ENCODE measurements at places on chromosomes 2 and 18.

GRCh38 chr2:60806988-60807681 lies 51.1 kb downstream of the PAPOLG start:
- DNase-seq: peak; percentile 37

GRCh38 chr2:123958011-123958410 lies 67.1 kb upstream of the CNTNAP5 start:
- DNase-seq: no peak

- DNase-seq: no peak
Measured at GRCh38 chr2:70692256-70692655, 75.7 kb downstream of the ADD2 start.

DNA sequence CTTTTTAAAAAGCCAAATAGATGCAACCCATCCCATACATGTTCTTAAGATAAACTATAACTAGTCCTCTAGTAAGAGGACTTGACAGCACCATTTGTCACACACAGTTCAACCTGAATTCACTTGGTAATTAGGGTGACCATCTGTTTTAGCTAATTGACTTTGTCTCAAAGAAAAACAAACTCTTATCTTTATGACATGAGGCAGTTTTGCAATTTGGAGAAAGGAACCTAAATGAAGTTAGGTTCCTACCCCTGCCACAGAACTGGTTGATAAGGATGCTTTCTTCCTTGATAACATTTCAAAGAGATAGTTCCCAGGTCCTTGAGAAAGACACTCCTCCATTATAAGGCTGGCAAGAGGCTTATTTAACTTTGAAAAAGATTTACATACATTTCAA lies 57.4 kb upstream of the LRRTM1 start:
- no peak for DNase-seq

DNA sequence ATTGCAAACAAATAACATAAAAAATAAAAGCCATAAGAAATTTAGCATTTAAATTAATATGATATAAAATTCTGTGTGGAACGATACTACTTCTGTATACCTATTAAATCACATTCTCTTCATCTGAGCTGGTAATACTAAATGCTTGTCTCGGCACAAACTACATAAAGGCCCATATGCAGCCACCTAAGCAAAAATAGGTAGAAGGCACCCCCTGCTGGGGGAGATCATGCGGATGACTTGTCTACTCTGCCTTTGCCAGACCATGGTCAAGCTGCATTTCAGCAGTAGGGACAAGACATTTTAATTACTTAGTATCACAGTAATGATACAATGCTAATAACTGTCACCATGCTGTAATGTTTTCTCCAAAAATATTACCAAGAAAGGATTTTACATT lies 108.0 kb downstream of the CDH19 start:
- DNase-seq: peak; percentile 1

GRCh38 chr2:158619496-158619895 lies 162.7 kb downstream of the PKP4 start:
- DNase-seq: no peak

- DNase-seq: no peak
Measured at GRCh38 chr2:168519534-168520308, 63.6 kb downstream of the CERS6 start.

DNA sequence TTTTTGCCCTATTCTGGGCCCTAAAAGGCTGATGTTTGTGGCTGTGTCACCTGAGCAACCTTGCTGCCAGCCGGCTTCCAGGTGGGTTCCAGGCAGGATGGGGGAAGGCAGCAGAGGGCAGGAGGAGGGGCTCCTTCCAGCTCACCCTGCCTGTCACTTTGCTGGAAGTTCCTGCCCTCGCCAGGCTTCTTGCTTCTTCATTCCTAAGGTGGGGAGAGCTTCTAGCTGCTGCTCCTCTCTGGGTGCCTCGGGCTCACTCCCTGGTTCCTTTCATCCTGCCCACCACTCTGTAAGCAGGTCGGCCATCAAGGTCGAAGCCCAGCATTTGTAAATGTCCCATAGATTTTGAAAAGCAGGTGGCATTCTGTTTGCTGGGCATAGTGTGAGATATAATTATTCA lies 249.4 kb upstream of the HS6ST1 start:
- peak; percentile 85 for DNase-seq

- DNase-seq: no peak
Measured at GRCh38 chr2:73285159-73285739, 971 bp upstream of the FBXO41 start.

GRCh38 chr2:68236103-68236734 lies 16.1 kb downstream of the PPP3R1 start:
- DNase-seq: no peak

GRCh38 chr2:11647834-11648600 lies 22.0 kb downstream of the NTSR2 start:
- peak; percentile 61 for DNase-seq

GRCh38 chr2:195610717-195611116 lies 46.3 kb upstream of the SLC39A10 start:
- no peak for DNase-seq

DNA sequence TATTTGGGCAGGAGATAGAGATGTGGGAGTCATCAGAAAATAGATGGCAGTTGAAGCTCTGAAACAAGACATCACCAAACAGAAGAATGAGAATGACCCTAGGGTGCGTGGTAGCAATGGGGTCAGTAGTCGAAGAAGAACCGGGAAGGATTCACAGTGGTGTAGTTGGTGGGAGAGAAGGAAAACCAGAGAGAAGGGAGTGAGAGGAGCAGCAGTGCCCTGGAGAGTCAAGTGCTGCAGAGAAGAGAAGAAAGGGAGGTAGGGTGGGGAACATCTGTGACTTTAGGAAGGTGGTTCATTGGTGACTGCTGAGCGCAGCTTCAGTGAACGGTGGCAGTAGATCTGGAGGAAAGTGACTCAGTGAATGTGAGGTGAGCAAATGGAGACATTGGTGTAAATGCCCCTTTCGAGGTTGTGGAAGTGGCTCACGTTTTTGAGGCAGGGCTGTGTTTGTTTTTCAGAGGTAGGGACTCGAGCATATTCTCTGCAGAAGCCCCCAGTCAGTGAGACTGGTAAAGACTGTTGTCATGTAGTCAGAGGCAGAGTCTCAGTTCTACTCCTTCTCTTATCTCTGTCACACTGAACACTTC lies 36.4 kb downstream of the CDC42EP3 start:
- DNase-seq: no peak

DNA sequence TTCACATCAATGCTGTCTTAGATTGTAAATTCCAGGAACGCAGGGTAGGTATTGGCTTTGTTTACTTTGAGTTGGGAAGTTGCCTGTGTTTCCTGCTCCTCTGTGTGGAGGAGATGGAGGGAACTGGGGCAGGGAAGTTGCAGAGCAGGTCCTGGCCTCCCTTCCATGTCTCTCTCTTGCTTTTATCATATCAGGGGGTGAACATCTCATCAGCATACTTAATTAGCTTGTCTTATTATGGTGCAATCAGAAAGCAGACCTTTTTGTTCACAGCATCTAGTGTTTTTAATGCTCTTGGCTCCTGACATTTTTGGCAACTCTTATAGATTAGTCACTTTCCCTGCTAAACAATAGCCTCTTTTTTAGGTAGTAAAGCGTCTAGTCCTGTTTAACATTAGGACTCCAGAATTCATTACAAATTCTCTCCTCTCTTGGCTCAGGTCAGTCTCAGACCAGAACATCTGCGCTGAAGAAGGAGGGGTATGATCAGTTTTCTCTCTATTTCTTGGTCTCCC lies 11.5 kb upstream of the DIPK1C start:
- DNase-seq: no peak

- no peak for DNase-seq
Measured at GRCh38 chr2:151796774-151797173, 31.4 kb downstream of the ARL5A start.
